GM13976 (cell line): ENCODE measurements at places on chromosomes 7 and 10.
A peak's percentile ranks its signal among the peaks of the same experiment; 100 is the strongest.

DNA sequence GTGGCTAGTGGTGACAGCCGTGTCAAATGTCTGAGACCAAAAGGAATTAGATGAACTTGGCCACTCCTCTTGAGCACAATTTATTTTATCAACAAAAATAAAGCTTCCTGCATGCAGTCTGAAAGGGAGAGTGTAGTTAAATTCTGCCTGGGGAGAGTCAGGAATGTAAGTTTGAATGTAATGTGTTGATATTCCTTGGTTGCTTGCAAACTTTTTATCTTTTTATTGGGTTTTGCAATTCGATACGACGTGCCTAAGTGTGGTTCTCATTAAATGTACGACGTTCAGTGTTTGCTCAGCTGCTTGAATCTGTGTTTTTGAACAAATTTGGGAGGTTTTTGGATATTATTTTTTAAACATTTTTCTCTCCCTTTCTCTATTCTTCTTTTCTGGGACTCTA lies 839.9 kb downstream of the CCSER2 start:
- no peak for DNase-seq

DNA sequence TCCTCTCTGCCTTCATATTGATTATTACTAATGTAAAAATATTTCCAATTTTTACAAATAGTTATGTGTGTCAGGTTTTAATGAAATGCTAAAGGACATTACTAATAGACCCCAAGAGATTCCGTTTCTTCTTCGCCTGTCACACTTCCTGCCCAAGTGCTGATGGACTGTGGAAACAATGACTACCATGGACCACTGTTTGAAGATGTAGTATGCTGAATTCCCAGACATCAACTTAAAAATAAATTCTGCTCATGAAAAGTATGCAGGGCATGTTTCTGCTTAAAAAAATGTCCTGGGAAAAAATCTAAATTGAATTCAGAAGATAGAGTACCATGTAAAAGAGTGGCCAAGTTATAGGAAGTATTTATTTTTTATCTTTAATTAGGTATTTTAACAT lies 52.1 kb downstream of the ST7 start:
- DNase-seq, result no peak

DNA sequence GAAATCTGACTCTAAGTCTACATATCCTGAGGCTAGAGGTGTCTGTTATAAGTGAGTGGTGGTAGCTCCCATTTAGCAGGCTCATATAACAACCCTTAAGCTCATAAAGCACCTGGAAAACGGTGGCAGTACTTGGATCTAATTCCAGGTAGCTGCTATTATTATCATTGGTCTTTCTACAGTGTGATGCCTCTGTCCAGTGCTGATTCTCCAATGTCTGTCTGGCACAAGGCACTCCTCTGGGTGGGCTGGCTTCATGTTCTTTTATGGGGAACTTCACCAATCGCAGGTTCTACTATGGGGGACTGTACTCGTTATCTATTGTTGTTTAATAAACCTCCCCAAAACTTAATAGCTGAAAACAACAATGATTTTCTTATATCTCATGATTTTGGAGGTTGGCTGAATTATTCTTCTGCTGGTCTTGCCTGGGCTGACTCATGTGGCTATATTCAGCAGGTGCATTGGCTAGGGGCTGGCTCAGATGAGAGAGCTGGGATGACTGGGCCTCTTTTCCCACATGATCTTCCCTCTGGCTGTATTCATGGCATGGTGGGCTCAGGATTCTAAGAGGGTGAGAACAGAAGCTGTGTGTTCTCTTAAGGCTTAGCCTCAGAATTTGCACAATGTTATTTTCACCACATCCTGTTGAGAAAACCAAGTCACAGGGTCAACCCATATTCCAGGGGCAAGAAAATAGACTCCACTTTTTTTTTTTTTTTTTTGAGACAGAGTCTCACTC lies 93.0 kb upstream of the PCGF5 start:
- no peak for DNase-seq

DNA sequence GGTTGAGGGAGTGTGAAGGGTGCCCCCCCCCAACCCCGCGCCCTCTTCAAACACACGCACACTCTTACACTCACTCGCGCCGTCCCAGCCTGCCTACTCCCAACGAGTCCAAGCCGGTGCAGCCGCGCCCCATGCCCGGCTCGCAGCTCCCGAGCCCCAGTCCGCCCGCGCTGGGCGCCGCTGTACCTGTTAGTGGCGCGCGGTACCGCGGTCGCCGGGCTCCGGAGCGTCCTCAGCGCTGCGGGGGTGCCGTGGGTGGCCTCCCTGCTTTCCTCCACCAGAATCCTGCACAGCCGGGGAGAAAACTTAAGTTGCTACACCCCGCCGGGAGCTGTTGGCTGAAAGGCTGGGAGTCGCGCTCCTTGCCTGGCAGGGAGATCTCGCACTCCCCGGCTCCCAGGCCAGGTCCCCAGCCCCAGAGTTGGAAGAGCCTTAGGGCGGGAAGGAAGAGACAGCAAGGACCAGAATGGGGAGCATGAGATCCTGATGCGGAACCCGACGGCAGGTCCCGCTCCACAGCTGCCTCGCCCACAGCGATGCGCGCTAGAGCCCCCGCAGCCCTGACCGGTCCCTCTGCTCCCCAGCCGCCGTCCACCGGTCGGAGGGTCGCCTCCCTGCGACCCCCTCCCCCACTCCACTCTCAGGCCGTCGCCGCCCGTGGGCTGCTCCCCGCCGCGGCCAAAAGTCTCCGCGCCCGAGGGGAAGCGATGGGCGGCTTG lies 863 bp downstream of the ST8SIA6 start:
- DNase-seq, result peak; percentile 45

- DNase-seq, result no peak
Measured at GRCh38 chr10:75410132-75411005, 8.8 kb upstream of the ZNF503 start.

- no peak for DNase-seq
Measured at GRCh38 chr7:27585781-27586447, 76.8 kb downstream of the HIBADH start.
